ENCODE measurements at places on chromosomes 13 and 19. TPM values are rescaled to one million over a fixed set of nuclear protein-coding genes. Genes with fewer than 3 reads are reported as not detected.

The USHBP1 gene
- 0.28 TPM for total RNA-seq

The CGB2 gene
- not detected for total RNA-seq

The LYPD5 gene
- total RNA-seq: 0.12 TPM

The GSK3A gene
- 22.5 TPM for total RNA-seq

The KASH5 gene
- 0.59 TPM for total RNA-seq

The ADPRHL1 gene
- 0.43 TPM for total RNA-seq

The ZNF530 gene
- 10.5 TPM for total RNA-seq

The IGFL3 gene
- not detected for total RNA-seq

The CLEC4M gene
- not detected for total RNA-seq

The CCDC194 gene
- 1.1 TPM for total RNA-seq

The KLK6 gene
- total RNA-seq: not detected

The SERPINE3 gene
- 0.47 TPM for total RNA-seq

The SLITRK6 gene
- total RNA-seq: 0.75 TPM

The AXL gene
- total RNA-seq: 45.6 TPM

The ZNF256 gene
- total RNA-seq: 23.2 TPM

The DNAJC15 gene
- 2.7 TPM for total RNA-seq

The SLC25A30 gene
- 5.3 TPM for total RNA-seq

The RNF113B gene
- total RNA-seq: not detected

The KLK14 gene
- not detected for total RNA-seq

The ZNF229 gene
- 11.2 TPM for total RNA-seq

The FSD1 gene
- 48.3 TPM for total RNA-seq

Data from neural progenitor cell (in vitro differentiated cells).